Stimulated activated CD8-positive, alpha-beta memory T cell treated with anti-CD3 and anti-CD28 coated beads, Interleukin-4, amount 100 ng/mL, for 1 hour (primary cell): ENCODE measurements at places on chromosomes 16 and 17.

GRCh38 chr17:8873801-8874715 lies 6.6 kb upstream of the PIK3R6 start:
- DNase-seq: no peak

DNA sequence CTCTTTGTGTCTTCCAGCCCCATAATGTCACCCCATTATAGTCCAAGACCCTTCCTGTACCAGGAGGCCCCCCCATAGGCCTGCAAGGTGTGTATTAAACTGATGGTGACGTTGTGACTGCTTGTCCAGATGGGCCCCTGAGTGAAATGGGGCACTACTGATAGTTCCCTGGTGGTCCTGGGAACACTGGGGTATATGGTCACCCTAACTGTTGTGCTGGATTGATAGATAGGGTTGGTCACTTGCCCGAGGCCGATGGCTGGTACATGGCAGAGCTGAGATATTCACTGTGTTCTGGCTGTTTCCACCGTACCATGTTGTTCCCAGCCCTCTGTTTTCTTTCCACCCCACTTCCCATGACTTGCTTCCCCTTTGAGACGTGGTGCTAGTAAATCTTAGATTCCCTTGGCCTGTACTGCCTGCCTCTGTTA lies 4.3 kb downstream of the CNP start:
- no peak for DNase-seq

GRCh38 chr16:11196286-11196828 lies 59.6 kb downstream of the SOCS1 start:
- DNase-seq: no peak

- no peak for DNase-seq
Observed at GRCh38 chr17:8665684-8666083, 35.2 kb upstream of the MYH10 start.

DNA sequence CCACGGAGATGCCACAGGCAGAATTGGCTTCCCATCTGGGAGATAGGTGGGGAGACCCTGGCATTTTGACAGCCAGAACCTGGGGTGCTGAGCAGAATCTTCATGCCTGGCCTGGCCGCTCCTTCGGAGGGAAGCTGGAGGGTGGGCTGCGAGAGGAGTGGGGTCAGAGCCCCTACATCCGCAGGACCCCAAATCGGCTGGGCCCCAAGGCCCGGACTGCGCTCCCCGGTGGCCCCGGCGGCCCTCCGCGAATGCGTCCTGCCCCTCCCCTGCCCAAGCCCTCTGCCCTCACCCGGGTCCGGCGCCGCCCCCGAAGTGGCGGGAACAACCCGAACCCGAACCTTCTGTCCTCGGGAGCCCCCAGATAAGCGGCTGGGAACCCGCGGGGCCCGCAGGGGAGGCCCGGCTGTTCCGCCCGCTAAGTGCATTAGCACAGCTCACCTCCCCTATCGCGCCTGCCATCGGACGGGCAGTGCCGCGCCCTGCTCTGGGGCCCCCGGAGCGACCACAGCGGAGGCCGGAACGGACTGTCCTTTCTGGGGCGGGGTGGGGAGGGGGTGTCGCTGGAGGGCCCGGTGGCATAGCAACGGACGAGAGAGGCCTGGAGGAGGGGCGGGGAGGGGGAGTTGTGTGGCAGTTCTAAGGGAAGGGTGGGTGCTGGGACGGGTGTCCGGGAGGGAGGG lies 850 bp upstream of the PNMT start:
- DNase-seq: no peak
